ENCODE measurements at places on chromosomes 13 and 19. TPM values are rescaled to one million over a fixed set of nuclear protein-coding genes. Genes with fewer than 3 reads are reported as not detected.

Gene SMARCA4
- total RNA-seq = 85.4 TPM

Gene KASH5
- total RNA-seq = 0.80 TPM

Gene LILRA1
- total RNA-seq = 6.1 TPM

- DNase-seq = no peak
These were observed 7.2 kb upstream of the ACER1 start for GRCh38 chr19:6340493-6341201.

- no peak for DNase-seq
These were observed 15.4 kb upstream of the STK24 start for GRCh38 chr13:98592362-98592732.

DNA sequence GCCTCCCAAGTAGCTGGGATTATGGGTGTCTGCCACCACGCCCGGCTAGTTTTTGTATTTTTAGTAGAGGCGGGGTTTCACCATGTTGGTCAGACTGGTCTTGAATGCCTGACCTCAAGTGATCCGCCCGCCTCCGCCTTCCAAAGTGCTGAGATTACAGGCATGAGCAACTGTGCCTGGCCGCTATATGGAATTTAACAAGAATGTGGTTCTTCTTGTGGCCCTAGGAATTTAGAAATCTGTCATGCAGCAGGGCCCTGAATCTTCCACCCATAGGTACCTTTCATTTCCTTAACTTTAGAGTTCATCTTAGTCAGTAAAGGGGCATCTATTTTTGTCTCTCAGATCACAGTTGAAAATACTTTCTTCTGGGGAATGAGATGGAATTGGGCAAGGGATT, 25.6 kb upstream of the NDFIP2 start:
- DNase-seq = no peak

DNA sequence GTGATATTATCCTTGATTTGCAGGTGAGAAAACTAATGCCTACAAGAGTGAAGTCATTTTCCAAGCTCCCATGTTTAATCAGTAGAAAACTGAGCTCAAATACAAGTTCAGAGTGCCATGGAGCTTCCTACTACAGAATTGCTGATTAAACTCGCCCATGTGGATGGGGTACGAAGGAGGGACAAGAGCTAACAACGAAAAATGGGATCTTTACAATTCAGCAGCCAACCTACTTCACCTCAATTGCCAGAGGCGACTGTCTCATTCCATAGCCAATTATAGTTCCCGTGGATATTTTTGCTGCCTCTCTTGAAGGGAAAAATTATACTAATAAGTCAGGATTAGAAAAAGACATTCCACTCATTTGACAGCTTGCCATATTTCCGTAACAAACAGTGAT, 1155.1 kb downstream of the OLFM4 start:
- DNase-seq = no peak

Data from natural killer cell (primary cell).